Mesothelial cell of epicardium (in vitro differentiated cells): ENCODE measurements at places on chromosomes 3 and 15. TPM values are rescaled to one million over a fixed set of nuclear protein-coding genes. Genes with fewer than 3 reads are reported as not detected.
A peak's percentile ranks its signal among the peaks of the same experiment; 100 is the strongest.

Gene LDHAL6B
- total RNA-seq = not detected in 3 replicates

Gene TEX9
- total RNA-seq = 21.0 to 23.4 TPM (median 22.8 TPM) in 3 replicates

Gene NFKBIZ
- 134 to 142 TPM (median 136 TPM) in 3 replicates for total RNA-seq

Gene FOXB1
- total RNA-seq = not detected in 3 replicates

GRCh38 chr15:38130740-38131498 is 121.7 kb upstream of the SPRED1 start:
- DNase-seq = peak; percentile 27

- no peak for DNase-seq
Measured at GRCh38 chr3:21435871-21436270, 315.1 kb downstream of the ZNF385D start.

- no peak for DNase-seq
Measured at GRCh38 chr15:56736308-56736707, 3.0 kb upstream of the ZNF280D start.

GRCh38 chr3:52400275-52400793 is 44.6 kb downstream of the SEMA3G start:
- DNase-seq = no peak

DNA sequence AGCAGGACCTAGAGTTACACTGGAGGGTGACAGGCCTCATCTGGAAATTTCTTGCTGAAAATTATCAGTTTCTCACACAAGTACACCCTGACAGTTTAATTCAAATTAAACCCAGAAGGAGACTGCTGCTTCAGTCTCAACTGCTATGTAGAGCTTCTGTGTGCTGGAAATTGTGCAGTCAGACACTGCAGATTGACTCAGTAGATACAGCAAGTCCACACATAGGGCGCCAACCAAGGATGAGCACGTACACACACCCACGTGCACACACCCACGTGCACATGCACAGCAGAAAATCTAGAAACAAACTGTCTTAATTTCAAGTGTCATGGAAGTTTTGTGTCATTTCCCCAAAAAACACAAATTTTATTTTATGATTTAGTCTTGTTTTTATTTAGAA is 192.9 kb downstream of the PDE8A start:
- DNase-seq = no peak
